Spleen (tissue), 13 donors: ENCODE measurements at places on chromosomes 5 and 9. TPM values are rescaled to one million over a fixed set of nuclear protein-coding genes. Genes with fewer than 3 reads are reported as not detected.

Gene CDC20B
- total RNA-seq, result not detected

Gene GABRA1
- not detected for total RNA-seq

Gene CATSPER3
- total RNA-seq, result 0.40 TPM

- no peaks in the 10 kb centered on the region for H3K36me3 ChIP-seq
- H3K27me3 ChIP-seq, result no peaks in the 10 kb centered on the region
- no peak overlapping the region for H3K4me3 ChIP-seq
- peak; percentile 27 for DNase-seq
Measured at GRCh38 chr5:65394087-65394486, 87.6 kb downstream of the ADAMTS6 start.

DNA sequence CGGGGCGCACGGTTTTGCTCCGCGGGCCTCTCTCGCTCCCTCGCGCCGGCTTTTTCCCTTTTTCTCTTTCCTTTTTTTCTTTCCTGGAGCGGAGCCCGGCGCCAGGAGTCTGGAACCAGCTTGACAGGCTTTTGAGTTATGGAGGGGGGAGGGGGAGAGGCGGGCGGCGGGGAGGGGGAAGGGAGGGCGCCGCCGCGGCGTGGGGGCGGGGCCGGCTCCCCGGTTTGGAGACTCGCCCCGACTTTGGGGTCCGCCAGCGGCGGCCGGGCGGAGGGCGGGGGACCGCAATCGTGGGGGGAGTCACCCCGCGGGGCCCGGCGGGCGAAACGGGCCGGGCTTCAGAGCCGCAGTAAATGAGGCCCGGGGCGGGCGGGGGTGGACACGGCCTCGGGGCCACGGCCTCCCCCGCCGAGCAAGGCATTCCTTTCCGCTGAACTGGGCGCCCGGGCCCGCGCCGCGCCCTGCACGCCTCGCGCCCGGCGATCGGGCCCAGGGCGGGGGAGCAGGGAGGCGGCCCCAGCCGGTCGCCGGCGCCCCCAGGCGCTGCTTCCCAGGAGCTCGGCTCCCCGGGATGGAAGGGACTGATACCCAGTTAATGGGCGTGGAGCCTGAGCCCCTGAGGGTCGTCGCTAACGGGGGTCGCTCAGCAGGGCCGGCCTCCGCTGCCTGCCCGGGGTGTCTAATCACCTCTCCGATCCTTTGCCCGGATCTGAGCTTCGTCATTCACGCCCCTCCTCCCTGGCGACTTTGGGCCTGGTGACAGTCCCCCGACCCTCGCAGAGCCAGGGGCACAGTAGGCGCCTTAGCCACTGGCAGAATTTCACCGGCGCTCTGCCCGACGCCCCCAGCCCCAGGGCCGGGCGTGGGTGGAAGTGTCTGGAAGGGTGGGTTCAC lies 138.1 kb downstream of the C9orf50 start:
- no peaks in the 10 kb centered on the region for H3K27me3 ChIP-seq
- peak overlapping the region; percentile 38 for H3K4me3 ChIP-seq
- no peaks in the 10 kb centered on the region for H3K36me3 ChIP-seq
- peak; percentile 88 for DNase-seq

DNA sequence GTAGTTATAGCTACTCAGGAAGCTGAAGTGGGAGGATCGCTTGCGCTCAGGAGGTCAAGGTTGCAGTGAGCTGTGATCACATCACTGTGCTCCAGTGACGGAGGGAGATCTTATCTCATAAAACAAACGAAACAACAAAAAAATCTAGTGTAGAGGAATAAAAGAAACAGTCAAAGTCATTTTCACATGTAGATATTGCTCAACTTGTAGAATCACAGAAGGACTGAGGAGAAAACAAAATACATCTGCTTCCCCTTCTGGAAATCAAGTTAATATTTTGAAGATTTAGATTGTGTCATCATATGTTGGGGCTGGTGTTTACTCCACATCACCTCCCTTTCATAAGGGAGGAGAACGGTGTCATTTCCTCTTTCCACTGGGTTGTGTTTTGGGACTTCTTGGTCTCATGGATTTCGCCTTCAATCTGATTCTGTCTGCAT lies 8.2 kb upstream of the SLC46A2 start:
- peaks cover 37% of the 10 kb centered on the region for H3K4me1 ChIP-seq
- peak overlapping the region; percentile 37 for H3K27ac ChIP-seq
- H3K36me3 ChIP-seq, result no peaks in the 10 kb centered on the region
- no peak overlapping the region for H3K4me3 ChIP-seq

- H3K27me3 ChIP-seq, result no peaks in the 10 kb centered on the region
- peaks cover 44% of the 10 kb centered on the region for H3K4me1 ChIP-seq
- H3K27ac ChIP-seq, result no peak overlapping the region
- no peaks in the 10 kb centered on the region for H3K36me3 ChIP-seq
- no peak for DNase-seq
Measured at GRCh38 chr5:1112596-1113331, 901 bp upstream of the SLC12A7 start.
